Hippocampal formation (tissue), 2 donors: ENCODE measurements at places on chromosomes 11 and 22.
A peak's percentile ranks its signal among the peaks of the same experiment; 100 is the strongest.

- no peak for DNase-seq
Observed at GRCh38 chr11:100892886-100893285, 205.8 kb downstream of the ARHGAP42 start.

GRCh38 chr22:47030143-47030661 is 267.8 kb downstream of the TBC1D22A start:
- DNase-seq: peak; percentile 16

DNA sequence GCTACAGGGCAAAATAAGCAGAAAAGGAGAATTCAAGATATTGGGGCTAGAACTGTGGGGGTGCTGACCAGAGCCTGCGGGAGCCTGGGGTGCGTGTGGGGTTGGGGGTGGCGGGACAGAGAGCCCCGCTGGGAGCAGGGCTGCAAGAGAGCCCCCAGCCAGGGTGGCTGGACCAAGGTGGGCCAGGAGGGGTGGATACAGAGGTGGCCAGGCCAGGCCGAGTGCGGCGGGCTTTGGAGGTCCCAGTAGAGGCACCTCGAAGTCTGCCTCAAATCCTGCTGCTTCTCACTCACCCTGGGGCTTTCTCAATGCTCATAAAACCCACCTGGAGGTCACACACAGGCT is 16.9 kb upstream of the MUC5B start:
- DNase-seq: no peak

DNA sequence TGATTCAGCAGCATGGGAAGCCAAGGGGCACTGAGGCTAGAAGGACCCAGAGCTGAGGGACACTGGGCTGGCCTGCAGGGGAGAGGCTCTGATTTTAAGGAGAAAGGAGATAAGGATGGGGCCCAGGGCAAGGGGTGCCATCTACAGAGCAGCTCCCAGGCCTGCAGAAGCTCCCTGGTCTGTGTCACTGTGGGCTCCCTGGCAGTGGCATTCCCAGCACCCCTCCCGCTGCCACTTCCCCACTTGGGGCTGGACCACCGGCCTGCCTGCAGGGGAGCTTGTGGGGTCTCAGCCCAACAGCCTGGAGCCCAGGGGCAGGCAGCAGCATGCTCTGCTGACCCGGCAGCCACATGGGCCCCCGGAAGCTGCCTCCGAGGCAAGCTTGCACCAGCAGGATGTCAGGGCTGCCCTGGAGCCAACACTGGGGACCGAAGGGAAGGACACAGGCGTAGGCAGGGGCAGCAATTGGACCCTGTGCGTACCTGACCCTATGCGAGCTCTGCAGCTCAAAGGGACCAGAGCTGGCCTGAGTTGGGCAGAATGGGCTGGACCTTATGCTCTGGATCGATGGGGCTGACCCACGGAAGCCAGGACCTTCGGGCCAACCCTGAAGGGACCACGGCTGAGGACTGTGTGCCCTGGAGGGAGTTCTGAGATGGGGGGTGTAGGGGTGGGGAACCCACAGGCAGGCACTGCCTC is 35.4 kb upstream of the WNT7B start:
- no peak for DNase-seq

DNA sequence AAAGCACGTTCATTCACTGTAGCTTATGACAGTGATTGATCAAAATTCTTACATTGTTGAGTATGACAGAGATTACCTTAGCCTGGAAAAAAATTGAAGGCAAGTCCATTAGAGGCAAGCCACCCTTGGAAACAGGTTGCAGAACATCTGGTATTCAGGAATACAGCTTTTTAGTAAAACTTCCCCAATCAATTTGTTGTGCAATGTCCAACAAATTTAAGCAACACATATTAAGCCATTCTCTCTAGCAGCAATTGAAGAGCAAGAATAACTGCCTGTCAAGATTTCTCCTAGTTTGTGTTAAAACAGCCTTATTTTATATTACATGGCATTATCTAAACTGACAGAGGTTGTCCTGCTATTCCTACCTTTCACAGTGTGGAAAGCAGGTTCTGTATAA is 37.0 kb downstream of the BCL2L13 start:
- no peak for DNase-seq

GRCh38 chr11:26905368-26905767 is 88.5 kb upstream of the FIBIN start:
- DNase-seq: no peak

DNA sequence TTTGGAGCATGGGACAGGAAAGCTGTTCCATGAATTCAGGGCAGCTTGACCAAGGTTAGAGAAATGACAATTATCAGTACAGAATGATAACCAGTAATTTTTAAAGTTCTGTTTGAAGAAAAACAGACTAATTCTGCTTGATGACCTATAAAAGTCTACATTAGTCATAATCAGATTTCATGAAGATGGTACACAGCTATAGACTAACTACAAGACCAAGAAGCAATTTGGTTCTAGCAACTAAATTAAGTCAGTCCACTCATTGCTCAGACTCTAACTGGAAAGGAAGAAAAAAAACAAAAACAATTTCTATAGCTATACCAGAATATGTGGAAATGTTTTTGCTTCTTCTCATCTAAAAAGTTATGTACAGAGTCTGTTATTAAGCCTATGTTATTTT is 24.9 kb downstream of the MRTFA start:
- no peak for DNase-seq

DNA sequence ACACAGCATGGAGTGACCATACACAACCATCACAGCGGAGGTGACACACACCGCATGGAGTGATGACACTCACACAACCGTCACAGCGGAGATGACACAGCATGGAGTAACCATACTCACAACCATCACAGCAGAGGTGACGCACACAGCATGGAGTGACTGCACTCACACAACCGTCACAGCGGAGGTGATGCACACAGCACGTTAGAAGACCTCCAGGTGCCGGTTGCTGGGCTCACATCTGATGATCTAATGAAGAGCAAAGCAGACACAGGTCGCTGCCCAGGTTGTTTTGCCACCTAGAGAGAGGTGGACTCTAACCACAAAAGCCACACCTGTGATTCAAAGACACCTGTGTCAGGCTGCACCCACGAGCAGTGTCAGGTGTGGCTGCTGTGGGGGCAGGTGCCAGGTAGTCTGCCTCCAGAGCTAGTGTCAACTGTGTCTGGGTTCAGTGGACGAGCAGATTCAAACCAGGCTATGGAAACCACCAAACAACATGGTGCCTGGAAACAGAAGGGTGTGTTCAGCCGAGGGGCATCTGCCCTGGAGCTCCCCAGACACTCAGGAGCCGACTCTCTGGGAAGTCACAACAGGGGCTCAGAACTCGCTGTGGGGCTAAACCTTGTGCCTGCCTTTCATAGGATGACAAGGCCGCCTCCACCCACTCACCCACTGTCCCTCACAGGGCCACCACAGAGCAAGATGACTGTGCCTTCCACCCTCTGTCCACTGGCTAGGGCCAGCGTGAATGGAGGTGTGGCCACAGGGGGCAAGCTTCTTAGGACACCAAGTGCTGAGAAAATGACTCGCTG is 608.2 kb downstream of the TBC1D22A start:
- DNase-seq: no peak

DNA sequence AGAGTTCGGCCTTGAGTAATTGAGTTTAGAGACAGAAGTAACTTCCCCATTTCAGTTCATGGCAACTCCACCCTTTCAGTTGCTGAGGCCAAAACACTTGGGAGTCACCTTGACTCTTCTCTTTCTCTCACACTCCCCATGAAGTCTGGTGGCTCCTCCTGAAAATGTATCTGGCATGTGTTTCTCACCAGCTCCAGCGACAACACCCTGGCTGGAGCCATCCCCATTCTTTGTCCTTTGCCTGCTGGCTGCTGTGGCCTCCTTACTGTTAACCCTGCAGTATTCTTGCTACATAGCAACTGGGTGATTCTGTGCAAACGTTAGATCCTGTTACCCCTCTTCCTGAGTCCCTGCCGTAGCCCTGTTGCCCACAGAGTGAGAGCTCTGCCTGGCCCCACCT is 23.8 kb downstream of the SLC6A5 start:
- no peak for DNase-seq

- DNase-seq: no peak
Observed at GRCh38 chr11:20661445-20661844, 7.9 kb upstream of the NELL1 start.

- DNase-seq: no peak
Observed at GRCh38 chr11:3927129-3927796, 71.8 kb downstream of the STIM1 start.

DNA sequence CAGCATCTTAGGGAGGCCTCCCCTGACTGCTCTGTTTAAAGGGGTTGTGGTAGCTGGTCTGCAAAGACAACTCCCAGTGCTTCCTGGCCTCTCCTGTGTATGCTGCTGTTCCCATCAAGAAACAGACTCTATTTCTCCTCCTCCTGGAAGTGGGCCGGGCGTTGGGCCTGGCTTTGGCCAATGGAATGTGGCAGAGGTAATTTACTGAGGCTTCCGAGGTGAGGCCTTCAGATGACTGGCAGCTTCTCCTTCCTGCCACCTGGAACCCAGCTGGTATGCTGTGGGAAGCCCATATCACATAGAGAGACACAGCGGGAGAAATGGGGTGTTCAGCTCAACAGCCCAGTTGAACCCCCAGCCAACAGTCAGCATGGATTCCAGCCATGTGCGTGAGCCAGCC is 25.1 kb upstream of the EIF3D start:
- no peak for DNase-seq
